ENCODE measurements at places on chromosomes 4 and X. TPM values are rescaled to one million over a fixed set of nuclear protein-coding genes. Genes with fewer than 3 reads are reported as not detected.

- DNase-seq: no peak
- no peaks in the 10 kb centered on the region for H3K36me3 ChIP-seq
- no peak overlapping the region for H3K27ac ChIP-seq
- no peaks in the 10 kb centered on the region for H3K27me3 ChIP-seq
- H3K4me1 ChIP-seq: no peaks in the 10 kb centered on the region
- H3K4me3 ChIP-seq: no peak overlapping the region
These were observed 26.7 kb downstream of the C4orf54 start for GRCh38 chr4:99630857-99631360.

- H3K4me1 ChIP-seq: no peaks in the 10 kb centered on the region
- DNase-seq: no peak
- H3K27ac ChIP-seq: no peak overlapping the region
- no peaks in the 10 kb centered on the region for H3K36me3 ChIP-seq
- H3K4me3 ChIP-seq: no peak overlapping the region
These were observed 215.9 kb upstream of the AADAT start for GRCh38 chr4:170305627-170306026.

DNA sequence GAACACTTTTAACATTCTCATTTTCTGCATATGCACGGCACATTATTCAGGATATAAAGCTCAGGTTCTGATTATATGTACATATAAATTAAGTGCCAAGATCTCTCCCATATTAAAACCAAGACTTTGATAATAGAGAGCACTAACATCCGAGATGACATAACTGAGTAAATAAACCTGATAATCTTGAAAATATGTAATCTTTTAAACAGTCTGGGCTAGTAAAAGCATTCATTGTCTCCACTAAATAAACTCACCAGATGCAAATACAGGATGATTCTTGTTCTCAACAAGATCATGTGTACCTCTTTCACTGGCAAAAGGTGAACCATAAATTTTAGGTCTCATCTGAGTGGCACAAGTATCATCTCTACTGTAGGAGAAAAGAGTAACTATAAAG is 942.2 kb downstream of the TRAM1L1 start:
- H3K4me1 ChIP-seq: no peaks in the 10 kb centered on the region
- H3K4me3 ChIP-seq: no peak overlapping the region
- H3K27me3 ChIP-seq: no peaks in the 10 kb centered on the region
- H3K27ac ChIP-seq: no peak overlapping the region
- no peaks in the 10 kb centered on the region for H3K36me3 ChIP-seq
- no peak for DNase-seq

DNA sequence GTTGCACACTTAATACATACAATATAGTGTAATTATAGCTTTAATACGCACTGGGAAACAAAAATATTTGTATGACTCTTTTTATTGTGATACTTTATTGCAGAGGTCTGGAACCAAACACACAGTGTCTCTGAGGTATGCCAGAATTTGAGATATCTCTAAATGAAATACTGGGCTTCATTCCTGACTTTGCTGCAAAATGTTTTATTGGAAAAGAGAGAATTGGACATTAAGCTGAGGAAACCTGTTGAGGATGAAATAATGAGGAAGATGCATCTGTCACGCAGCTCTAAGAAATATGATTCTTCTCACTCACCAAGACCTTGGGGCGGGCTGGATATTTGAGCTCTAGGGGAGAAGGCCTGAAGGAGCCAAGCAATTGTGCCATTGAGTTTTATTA is 242.1 kb downstream of the CPE start:
- H3K4me1 ChIP-seq: no peaks in the 10 kb centered on the region
- no peaks in the 10 kb centered on the region for H3K27me3 ChIP-seq

- peaks cover 6% of the 10 kb centered on the region for H3K4me1 ChIP-seq
- no peak overlapping the region for H3K27ac ChIP-seq
- no peak for DNase-seq
- no peaks in the 10 kb centered on the region for H3K27me3 ChIP-seq
These were observed 44.8 kb downstream of the RELL1 start for GRCh38 chr4:37641352-37641751.

GRCh38 chr4:102263024-102263787 is 82.1 kb downstream of the SLC39A8 start:
- no peaks in the 10 kb centered on the region for H3K27me3 ChIP-seq
- no peak overlapping the region for H3K4me3 ChIP-seq
- no peaks in the 10 kb centered on the region for H3K4me1 ChIP-seq

- H3K4me3 ChIP-seq: no peak overlapping the region
- no peaks in the 10 kb centered on the region for H3K4me1 ChIP-seq
- DNase-seq: no peak
- H3K27me3 ChIP-seq: no peaks in the 10 kb centered on the region
These were observed 1310.3 kb downstream of the RPA4 start for GRCh38 chrX:98194036-98194435.

DNA sequence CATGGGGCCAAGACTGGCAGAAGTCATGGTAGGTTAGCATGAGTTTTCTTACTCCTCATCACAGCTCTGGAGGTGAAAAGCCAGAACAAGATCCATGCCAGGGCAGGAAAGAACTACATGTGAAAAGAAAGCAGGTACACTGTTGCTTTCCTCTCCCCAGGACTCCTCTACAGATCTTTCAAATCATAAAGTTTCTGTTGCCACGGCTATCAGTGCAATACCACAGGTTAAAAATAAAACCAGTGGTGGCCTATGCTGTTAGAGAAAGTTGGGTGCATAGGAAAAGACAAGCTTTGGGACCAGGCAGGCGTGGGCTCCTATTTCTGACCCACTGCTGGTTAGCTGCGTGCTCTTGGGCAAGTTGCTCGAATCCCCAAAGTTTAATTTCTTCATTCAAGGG is 81.4 kb downstream of the SH3RF1 start:
- H3K4me3 ChIP-seq: no peak overlapping the region
- no peaks in the 10 kb centered on the region for H3K27me3 ChIP-seq

- no peak for DNase-seq
- H3K27me3 ChIP-seq: no peaks in the 10 kb centered on the region
- H3K27ac ChIP-seq: no peak overlapping the region
- H3K4me1 ChIP-seq: no peaks in the 10 kb centered on the region
These were observed 42.8 kb downstream of the CUL4B start for GRCh38 chrX:120517936-120518335.

DNA sequence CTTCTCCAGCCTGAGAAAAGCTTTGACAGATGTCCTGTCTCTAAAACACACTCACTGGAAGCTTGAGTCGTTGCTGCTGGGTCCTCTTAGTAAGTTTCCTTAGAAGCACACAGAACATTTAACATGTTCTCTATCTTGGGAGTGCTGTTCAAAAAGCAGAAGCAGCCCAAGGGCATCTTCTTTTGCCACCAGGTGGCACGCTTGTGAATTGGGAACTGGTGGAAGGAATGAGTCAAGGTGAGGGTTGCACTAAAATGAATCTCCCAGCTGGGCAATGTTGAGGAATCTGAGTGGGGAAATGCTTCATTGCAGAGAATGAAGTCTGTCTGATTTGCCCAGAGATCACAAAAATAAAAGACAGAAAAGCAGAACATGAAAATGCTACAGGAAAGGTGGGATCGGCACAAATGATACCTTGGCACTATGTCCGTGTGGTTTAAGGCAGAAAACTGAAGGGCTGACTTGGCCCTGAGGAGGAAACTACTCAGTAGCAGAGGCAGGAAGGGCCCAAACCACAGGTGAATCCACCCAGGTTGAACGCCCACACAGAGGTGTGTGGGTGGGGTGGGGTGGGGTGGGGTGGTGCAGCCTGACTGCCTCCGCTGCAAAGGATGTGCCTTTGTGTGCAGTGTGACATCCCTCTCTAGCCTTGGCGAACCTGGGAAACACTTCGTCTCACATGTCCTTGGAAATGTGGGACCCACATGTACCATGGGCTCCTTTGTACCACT is 26.0 kb downstream of the KIT start:
- no peak for DNase-seq
- no peaks in the 10 kb centered on the region for H3K27me3 ChIP-seq
- H3K27ac ChIP-seq: no peak overlapping the region
- no peaks in the 10 kb centered on the region for H3K4me1 ChIP-seq
- H3K4me3 ChIP-seq: no peak overlapping the region
- H3K36me3 ChIP-seq: no peaks in the 10 kb centered on the region

GRCh38 chr4:147916351-147916750 is 184.5 kb downstream of the ARHGAP10 start:
- H3K36me3 ChIP-seq: peaks cover 3% of the 10 kb centered on the region
- H3K27me3 ChIP-seq: no peaks in the 10 kb centered on the region
- no peaks in the 10 kb centered on the region for H3K4me1 ChIP-seq
- no peak overlapping the region for H3K27ac ChIP-seq
- H3K4me3 ChIP-seq: no peak overlapping the region
- DNase-seq: no peak

GRCh38 chr4:180436361-180436760 is 1806.8 kb upstream of the TENM3 start:
- no peak overlapping the region for H3K27ac ChIP-seq
- no peaks in the 10 kb centered on the region for H3K27me3 ChIP-seq
- H3K36me3 ChIP-seq: no peaks in the 10 kb centered on the region
- no peak for DNase-seq
- H3K4me1 ChIP-seq: no peaks in the 10 kb centered on the region
- H3K4me3 ChIP-seq: no peak overlapping the region

GRCh38 chr4:142925161-142925560 is 79.1 kb upstream of the INPP4B start:
- no peaks in the 10 kb centered on the region for H3K27me3 ChIP-seq
- no peak for DNase-seq
- no peak overlapping the region for H3K27ac ChIP-seq
- no peaks in the 10 kb centered on the region for H3K4me1 ChIP-seq
- H3K36me3 ChIP-seq: no peaks in the 10 kb centered on the region

DNA sequence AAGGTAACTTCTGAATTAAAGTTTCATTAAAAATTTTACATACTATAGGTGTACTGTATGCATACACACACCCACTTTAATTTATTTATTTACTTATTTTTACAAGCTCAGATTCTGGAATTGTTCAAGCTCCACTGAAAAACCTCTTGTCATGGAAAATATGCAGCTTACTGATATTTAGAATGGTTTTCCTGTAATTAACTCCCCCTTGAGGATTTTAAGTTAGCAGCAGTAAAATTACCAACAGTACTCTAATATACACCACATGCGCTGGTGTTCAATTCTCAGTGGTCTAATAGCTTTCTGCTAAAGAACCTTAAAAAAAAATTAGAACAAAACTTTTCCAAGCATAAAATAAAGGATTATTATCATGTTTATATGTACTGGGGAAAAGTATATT is 12.0 kb downstream of the MAB21L2 start:
- peaks cover 4% of the 10 kb centered on the region for H3K36me3 ChIP-seq
- no peak for DNase-seq
- no peak overlapping the region for H3K27ac ChIP-seq
- no peaks in the 10 kb centered on the region for H3K27me3 ChIP-seq

The PCDH10 gene
- total RNA-seq: 1.3 TPM

The NAP1L3 gene
- 0.76 TPM for total RNA-seq

The KLHL13 gene
- total RNA-seq: 0.89 TPM

The MAGEE2 gene
- total RNA-seq: 0.20 TPM

The ARHGAP24 gene
- total RNA-seq: 26.4 TPM

The HMGN5 gene
- 2.2 TPM for total RNA-seq

The MAGEA10 gene
- not detected for total RNA-seq
